T-helper 2 cell treated with Interferon-gamma antibody and Interleukin-4, amounts not matched to agents 5 μg/mL and 100 μg/mL, for 36 hours (primary cell): ENCODE measurements at places on chromosomes 12 and 14.

- no peak for DNase-seq
Observed at GRCh38 chr12:54384591-54385041, at the start of gene ZNF385A. Gene ZNF385A, minus strand, starts transcription at chr12:54384733. Its CDS starts 219 bp downstream, at chr12:54384514.

GRCh38 chr14:24665440-24665991, 31.5 kb upstream of the GZMB start:
- DNase-seq, result peak; percentile 80

DNA sequence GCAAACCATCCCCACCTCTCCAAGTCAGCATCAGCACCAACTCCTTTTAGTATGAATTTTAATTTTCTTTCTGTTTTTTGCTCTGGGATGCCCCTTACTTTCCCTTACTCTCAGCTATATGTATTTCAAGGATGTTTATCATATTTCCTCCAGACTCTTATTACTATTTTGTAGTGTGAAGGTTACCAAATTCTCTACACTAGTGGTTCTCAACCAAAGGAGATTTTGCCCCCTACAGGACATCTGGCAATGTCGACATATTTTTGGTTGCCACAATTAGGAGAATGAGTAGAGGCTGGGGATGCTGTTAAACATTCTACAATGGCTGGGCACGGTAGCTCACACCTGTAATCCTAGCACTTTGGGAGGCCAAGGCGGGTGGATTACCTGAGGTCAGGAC, 29.1 kb upstream of the SOS2 start:
- DNase-seq, result no peak

DNA sequence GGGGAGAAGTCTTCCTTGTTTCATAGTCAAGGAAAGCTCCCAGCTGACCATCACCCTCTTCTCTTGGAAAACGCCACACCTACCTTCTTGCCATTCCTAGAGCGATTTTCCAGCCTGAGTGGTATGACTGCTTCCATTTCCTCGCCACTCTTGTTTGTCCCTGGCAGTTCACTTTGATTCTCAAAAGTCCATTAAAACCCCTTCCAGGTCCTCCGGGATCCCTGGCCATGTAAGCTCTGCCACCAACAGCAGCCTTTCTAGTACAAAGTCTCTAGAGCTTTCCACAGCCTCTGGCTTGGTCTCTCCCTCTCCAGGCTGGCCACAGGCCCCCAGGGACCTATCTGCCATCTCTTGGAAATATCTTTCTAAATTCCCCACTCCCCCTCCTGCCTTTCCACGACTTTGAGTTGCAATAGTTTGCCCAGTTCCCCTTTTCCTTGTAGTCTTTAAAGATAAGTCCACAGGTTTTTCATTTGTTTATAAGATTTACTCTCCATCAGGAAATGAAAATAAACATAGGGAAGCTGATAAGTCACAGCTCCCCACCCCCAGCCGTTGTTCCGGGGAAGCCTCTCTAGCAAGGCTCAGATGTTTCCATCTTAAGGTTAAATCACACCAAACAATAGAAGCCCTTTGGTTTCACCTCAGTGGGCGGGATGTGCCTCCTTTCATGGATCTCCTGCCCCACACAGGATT, 42.9 kb upstream of the SINHCAF start:
- no peak for DNase-seq

- no peak for DNase-seq
Observed at GRCh38 chr14:66139432-66139831, 346.7 kb upstream of the CCDC196 start.

DNA sequence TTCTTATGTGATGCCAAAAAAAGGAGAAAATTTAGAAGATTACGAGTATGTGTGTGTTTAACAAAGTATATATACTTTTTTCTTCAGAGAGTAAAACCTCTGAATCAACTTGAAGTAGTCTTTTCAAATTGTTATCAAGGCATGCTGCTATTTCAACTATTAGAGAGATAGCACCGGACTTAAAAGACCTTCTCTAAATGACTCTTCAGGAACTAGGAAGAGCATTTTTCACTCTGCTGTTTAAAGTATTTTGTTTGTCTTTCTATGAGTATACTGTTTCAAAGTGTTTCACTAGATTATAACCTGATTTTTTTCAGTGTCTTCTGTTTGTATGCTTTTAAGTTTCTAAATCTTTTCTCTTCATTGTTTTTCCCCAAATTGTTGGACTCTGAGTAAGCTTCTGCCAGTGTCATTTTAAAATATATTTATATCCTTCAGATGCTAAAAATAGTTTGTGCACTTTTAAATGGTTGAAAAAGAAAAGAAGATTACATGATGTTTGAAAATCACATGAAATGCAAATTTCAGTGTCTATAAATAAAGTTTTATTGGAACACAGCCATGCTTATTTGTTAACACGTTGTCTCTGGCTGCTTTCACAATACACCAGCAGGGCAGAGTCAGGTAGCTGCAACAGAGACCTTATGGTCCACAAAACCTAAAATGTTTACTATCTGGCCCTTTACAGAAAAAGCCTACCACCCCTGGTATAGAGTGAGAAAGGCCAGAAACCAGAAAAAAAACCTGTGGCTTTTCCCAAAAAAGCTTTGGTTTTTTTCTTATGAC, 21.3 kb downstream of the CRADD start:
- no peak for DNase-seq

- no peak for DNase-seq
Observed at GRCh38 chr12:106035421-106035820, 103.3 kb downstream of the NUAK1 start.

- no peak for DNase-seq
Observed at GRCh38 chr12:110180591-110181005, 56.4 kb downstream of the IFT81 start.

GRCh38 chr14:104224131-104224505, 85.7 kb downstream of the KIF26A start:
- no peak for DNase-seq

- DNase-seq, result no peak
Observed at GRCh38 chr12:52346593-52346992, 20.7 kb downstream of the KRT85 start.

- DNase-seq, result no peak
Observed at GRCh38 chr14:64681796-64682710, 22.2 kb upstream of the PLEKHG3 start.

- DNase-seq, result no peak
Observed at GRCh38 chr12:105168006-105168405, 60.5 kb downstream of the WASHC4 start.

- no peak for DNase-seq
Observed at GRCh38 chr14:102900631-102901571, 21.6 kb upstream of the AMN start.

GRCh38 chr12:53499266-53500141, at the start of gene MAP3K12:
Gene MAP3K12, minus strand, starts transcription at chr12:53499458. Its CDS starts 12,067 bp downstream, at chr12:53487391.
- DNase-seq, result peak; percentile 68

- DNase-seq, result no peak
Observed at GRCh38 chr12:32615441-32615840, 63.7 kb upstream of the DNM1L start.

DNA sequence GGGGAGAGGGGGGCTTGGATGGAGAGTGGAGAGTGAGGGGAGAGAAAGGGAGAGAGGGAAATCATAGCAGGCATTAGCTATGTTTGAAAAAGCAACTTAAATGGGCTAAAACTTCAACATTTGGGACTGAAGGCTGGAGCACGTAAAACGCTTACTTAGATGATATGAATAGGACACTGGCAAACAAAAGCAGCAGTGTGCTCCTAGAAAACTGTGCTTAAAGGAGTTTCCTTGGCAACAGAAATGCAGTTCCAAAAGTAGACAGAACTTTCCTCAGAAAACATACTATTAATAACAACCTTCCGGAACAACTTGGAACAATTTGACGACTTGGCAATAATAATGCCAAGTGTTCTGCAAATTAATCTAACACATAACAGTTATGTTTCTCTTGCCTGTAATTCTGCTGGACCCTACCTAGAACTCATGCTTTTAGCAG, 235.5 kb upstream of the NPAS3 start:
- DNase-seq, result no peak

DNA sequence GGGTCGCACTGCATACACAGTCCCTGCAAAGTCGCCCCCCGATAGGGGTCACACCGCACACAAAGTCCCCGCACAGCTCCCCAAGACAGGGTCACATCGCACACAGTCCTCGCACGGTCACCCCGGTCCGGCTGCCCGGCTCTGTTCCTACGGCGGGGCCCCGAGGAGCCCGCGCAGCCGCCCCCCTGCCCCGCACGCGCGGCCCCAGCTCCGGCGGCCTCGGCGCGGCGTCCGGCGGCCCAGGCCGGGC, 300 bp downstream of the SSH1 start:
- DNase-seq, result no peak

GRCh38 chr12:116474899-116475298, 84.3 kb upstream of the MAP1LC3B2 start:
- DNase-seq, result no peak

GRCh38 chr14:58735596-58735995, 97.8 kb downstream of the DACT1 start:
- DNase-seq, result no peak

DNA sequence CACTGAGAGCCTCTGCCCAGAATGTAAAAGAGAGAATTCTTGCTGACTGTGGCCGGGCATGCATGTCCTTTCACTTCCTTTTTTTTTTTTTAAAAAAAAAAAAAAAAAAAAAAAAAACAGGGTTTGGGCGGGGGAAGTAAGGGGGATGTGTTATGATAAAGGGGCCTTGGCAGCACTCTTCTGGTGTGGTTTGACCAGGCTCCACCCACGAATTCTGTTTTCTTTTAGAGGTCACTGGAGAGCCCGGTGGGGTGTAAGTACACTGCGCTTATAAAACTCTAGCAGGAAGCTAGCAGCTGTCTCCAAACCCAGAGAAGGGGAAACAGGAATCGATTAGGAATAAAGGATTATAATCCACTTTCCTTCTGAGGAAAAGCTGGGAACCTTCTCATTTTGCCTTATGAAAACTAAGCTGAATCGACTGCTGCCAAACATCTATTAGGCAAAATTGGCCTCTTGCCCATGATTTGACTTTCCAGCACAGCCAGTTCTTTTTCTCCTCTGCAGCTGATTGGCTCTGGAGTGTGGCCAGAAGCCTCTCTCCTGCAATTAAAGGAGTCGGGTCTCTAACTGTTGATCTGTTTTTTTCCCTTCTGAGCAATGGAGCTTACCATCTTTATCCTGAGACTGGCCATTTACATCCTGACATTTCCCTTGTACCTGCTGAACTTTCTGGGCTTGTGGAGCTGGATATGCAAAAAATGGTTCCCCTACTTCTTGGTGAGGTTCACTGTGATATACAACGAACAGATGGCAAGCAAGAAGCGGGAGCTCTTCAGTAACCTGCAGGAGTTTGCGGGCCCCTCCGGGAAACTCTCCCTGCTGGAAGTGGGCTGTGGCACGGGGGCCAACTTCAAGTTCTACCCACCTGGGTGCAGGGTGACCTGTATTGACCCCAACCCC, 27.7 kb upstream of the HIGD1C start:
- peak; percentile 7 for DNase-seq

- no peak for DNase-seq
Observed at GRCh38 chr14:91872517-91873470, 5.5 kb upstream of the TC2N start.
